ENCODE measurements at places on chromosomes 4 and X. TPM values are rescaled to one million over a fixed set of nuclear protein-coding genes. Genes with fewer than 3 reads are reported as not detected.

DNA sequence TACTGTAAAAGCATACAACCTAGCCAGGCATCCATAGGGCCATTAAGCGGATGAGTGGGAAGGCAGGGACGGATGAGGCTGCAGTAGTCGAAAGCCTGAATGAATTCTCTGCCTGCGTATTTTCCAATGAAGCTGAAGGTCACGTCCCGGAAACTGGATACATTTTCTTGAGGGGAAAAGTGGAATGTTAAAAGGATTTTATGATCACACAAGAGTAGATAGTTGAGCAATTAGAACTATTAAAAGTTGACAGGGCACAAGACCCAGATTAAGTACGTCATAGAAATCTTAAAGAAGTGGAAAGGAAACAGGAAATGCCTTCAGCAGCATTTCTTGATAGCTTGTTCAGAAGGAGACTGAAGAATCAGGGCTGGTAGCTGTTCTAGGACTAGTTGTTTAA lies 98.3 kb upstream of the CXXC4 start:
- DNase-seq, result no peak

DNA sequence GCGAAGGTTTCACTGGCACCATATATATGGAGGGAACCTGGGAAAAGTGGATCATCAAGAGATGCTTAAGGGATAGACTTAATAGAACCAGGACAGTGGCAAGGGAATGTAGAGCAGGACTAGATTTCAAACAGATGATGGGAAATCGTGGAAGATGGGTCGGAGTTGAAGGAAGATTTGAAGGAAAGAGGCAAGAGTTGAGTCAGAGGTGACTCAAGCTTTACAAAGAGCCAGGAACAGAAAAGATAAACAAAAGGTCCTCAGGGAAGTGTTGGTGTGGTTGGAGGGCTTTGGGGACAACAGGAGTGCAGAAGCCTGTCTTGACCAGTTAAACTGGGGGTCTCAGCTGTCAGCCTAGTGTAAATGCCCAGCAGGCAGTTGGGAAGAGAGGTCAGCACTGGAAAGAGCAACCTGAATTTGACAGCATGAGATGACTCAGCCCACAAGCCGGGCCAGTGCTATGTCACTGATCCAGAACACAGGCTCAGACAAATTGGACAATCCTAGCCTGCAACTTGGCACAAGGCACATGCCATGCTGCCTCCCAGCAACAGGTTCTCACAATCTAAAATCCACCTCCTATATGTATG lies 230.5 kb downstream of the IDS start:
- no peak for DNase-seq

DNA sequence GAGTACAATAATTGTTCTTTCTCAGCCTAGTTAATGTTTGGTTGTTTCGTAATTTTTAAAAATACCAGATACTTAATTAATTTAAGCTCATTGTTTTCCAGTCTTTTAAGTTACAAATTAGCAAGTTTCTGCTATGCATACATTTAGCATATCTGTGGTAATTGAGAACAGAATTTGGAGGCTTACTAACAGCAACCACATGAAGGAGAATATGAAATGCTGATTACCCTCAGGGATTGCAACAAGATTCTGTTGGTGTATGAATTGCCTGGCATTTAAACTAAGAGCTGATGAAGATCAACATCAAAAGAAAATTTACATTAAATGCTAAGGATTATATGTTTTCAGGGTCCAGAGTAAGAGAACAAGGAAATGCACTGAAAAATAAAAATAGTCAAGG lies 580.0 kb upstream of the INTU start:
- DNase-seq, result no peak

DNA sequence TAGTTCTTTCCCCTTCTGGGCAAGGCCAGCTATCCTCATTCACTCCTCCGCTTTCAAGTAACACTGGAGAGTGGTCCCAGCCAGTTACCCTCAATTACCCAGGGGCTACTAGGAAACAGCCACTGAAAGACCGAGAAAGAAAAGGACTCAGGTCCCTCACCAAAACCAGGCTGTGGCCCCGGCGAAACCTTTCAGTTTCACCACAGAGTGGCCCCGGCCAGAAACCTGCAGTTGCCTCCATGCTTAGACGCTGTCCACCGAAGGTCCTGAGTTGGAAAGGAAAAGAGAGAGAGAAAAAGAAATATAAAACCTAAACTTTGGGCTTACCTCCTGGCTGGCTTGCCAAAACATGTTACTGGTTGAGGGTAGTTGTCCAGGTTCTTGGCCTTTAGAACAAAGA lies 5.0 kb upstream of the AREG start:
- DNase-seq, result no peak

DNA sequence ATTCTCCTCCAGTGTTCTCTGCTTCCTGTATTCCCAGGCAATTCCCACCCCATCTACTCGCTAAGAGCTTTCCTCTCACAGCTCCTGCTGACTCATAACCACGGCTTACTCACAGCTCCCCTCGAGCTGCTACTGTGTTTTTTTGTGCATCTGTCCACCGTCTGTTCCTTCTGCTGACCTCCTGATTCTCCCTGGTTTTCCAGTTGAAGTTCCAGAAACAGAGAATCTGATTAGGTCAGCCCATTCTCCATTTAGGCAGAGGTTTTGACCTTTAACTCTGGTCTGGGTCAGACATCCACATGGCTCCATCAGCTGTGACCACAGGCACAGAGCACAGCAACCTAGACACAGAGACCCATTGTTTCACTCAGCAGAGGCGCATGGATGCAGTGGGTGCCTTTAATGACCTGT lies 5.5 kb upstream of the SMIM20 start:
- DNase-seq, result no peak

DNA sequence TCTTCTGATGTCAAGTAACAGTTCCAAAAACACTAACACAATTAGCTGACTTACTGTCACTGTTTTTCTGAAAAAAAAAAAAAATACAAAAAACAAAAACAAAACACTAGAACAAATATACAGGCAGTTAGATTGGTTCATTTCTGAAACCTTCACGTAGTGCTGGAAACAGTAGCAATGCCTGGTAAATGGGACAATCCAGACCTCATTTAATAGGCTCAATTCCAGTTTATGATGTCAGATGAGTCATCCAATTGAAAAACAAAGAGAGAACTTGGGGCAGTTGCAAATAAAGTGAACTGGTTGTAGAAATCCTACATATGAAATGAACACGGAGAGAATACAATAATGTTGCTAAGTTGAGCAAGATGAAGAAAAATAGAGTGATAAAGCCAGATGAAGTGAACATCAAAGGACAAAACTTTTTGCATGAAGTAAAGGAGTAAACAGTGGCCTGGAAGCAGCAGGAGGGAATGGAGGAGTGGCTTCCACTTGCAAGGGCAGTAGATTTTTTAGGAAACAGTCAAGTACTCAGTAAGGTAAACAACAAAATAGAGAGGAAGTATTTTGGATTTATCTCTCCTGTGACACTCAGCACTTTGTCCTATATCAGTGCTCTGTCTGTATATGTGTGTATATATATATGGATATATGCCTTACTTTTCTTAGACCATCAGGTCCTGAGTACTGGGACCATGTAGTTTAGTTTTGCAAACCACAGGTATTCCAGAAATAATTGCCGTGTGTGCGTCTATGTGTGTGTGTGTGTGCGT lies 39.3 kb upstream of the MAGEA10 start:
- no peak for DNase-seq

DNA sequence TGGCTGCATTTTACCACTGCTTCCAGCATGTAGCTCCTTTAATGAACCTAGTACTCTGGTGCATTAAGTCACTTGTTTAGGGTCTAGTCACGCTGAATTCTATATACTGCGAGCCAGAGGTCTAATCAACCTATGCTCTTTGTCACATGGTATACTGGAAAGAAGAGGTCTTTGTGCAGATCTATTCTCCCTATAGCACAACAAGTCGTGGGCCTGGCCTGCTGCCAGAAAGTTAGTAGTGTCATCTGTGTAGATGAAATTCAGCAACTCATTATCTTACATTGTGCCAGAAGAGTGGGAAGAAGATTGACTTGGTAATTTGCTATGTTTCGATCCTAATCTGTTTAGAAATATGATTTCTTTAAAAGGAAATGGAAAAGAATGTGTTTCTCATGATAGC lies 80.8 kb downstream of the AWAT2 start:
- no peak for DNase-seq

DNA sequence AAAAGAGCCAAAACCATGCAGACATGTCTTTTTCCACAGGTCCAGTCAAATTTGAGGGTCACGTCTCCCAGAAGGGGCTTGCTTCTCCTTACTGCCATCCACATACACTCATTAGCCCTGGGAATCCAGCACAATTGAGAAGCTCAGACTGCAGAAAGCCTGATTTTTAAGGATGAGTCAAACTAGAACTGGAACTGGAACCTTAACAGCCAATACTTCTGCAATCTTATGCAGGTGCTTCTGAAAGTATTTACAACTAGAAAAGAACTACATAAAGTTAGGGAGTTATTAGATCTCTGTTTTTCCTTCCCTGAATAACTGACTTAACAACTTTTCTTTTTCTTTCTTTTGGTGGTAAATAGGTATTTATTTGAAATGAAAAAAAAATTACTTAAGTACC lies 86.3 kb downstream of the CDS1 start:
- DNase-seq, result no peak

- DNase-seq, result no peak
Measured at GRCh38 chr4:177532358-177532757, 90.1 kb upstream of the AGA start.

GRCh38 chr4:142064181-142064580 lies 427.8 kb downstream of the IL15 start:
- no peak for DNase-seq

GRCh38 chr4:87865288-87865687 lies 32.5 kb downstream of the MEPE start:
- no peak for DNase-seq

DNA sequence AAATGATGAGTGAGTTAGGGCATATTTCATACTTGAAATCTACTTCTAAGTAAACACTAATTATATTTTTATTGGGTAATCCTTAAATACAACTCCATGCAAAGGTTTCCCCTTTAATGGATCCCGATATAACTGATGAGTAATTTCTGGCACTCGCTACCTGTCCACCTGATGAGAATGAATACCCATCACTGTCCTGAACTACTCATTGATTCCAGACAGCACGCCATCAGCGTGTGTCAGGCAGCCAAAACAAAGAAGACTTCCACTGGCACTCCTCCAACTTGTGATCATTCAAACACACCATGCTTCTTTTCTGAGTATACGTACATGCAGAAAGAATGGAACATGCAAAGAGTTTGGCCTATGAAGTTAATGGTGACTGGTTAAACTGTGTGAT lies 69.4 kb downstream of the HCCS start:
- no peak for DNase-seq

GRCh38 chrX:22313766-22314165 lies 41.1 kb downstream of the CBLL2 start:
- DNase-seq, result no peak

DNA sequence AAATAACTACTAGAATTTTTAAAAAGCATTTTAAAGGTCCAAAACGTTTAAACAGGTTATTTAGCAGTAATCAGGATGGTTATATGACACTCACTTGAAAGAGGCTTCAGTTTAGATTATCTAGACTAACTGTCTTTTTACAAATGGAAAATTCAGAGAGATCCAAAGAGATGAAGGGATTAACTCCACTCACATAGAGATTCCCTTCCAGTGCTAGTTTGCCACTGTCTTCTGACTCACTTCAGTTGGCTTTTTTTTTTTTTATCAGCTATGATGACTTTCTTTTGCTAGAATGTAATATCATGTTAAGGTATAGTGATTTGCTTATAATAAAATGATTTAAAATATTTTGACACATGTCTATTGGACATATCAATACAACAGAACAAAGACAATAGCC lies 43.8 kb downstream of the GALNT7 start:
- DNase-seq, result no peak

- no peak for DNase-seq
Measured at GRCh38 chrX:11665168-11666111, at the start of gene ARHGAP6. Gene ARHGAP6, minus strand, starts transcription at chrX:11665920. Its CDS starts 1,092 bp downstream, at chrX:11664828.

DNA sequence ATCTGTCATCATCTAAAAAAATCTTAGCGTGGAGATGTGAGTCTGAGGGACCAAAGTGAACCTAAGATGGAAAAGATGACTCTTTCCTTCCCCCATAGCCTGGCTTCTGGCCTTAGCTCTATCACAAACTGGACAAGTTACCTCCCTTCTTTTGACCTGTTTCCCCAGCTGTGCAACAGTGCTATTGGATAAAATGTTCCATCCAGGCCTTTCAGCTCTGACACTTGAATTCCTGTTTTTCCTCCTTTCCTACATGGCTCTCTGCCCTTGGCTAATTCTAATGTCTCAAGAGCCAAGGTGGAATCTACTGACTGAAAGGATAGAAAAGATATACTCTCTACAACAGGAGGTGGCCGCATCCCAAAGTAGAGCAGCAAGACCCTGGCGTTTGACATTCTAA lies 84.5 kb upstream of the ARHGEF9 start:
- no peak for DNase-seq

DNA sequence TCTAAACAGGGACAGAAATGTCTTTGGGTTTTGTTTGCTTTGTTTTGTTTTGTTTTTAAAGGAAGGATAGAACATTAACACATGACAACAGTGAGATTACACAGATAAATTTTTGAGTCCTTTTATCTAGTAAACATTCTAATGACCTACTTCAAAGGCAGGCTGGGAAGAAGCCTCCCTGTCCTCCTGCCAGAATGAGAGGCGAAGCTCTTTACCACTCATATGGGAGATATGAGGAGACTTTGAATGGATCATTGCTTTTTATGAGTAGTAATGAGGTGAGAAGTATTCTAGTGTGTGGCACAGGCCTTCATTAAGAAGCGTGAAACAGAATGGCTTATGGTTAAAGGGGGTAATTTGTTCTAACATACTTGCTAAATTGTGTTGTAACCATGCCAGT lies 172.0 kb downstream of the FBXO8 start:
- DNase-seq, result no peak

DNA sequence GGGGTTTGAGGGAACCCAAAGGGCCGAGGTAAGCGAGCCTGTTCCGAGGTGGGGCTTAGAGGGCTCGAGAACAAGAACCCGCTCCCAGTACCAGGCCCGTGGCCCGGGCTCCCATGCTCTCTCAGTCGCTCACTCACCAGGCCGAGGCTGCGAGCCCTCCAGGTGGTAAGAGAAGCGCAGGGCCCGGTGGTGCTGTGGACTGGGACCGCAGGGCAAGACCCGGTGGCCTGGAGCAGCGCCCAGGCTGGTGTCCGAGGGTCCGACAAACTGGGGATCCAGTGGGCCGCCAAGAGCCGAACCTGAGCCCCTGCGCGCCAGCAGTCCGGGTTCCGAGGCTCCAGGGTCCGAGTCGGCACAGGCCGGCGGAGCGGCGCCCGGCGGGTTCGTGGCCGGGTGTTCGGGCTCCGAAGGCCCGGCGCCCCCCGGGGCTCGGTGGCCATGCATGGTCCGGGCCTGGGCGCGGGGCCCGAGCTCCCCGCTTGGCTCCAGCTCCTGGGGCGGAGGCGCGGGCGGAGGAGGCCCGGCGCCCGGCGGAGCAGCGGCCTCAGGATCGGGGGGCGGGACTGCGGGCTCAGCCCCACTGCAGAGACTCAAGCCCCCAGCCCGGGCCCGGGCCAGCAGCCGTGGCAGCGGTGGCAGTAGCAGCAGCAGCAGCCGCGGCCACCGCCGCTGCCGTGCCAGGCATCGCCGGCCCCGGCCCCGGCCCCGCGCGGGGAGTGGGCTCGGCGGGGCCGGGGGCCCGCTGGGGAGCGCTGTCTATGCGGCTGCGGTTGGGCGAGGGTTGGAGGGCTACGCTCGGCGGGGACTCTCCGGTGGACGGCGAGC lies 833 bp downstream of the FGD1 start:
- DNase-seq, result no peak

Gene SCML2
- total RNA-seq, result 3.6 TPM

Gene XAGE2
- total RNA-seq, result not detected

Gene ZNF718
- total RNA-seq, result 7.7 TPM

Gene GPM6B
- total RNA-seq, result not detected

Gene TAPT1
- 31.8 TPM for total RNA-seq

Gene CLTRN
- total RNA-seq, result 0.17 TPM

Gene SMIM14
- total RNA-seq, result 0.76 TPM

Gene DDIT4L
- 0.76 TPM for total RNA-seq

Gene CSAG1
- not detected for total RNA-seq

Gene LONRF3
- 0.71 TPM for total RNA-seq

Measured in activated T-helper 1 cell treated with anti-CD3 and anti-CD28 coated beads, Interleukin-12 subunit alpha, Interleukin-12 subunit beta, Interleukin-2, Interleukin-4 antibody, amounts not matched to agents 30 ng/mL and 10 ng/mL and 1 ng/mL, durations not matched to agents 14 hours and 24 hours and 36 hours (primary cell).